Regular cardiac myocyte (primary cell): ENCODE measurements at places on chromosomes 7 and 10. TPM values are rescaled to one million over a fixed set of nuclear protein-coding genes. Genes with fewer than 3 reads are reported as not detected.

CCDC3 gene
- 4.5 and 6.5 TPM in 2 replicates for total RNA-seq

ACTR1A gene
- total RNA-seq: 97.5 and 127 TPM in 2 replicates

FAM204A gene
- total RNA-seq: 55.0 and 58.1 TPM in 2 replicates

SPDYE5 gene
- under 0.01 TPM in 1 of 2 replicates, not detected in the other for total RNA-seq

MMD2 gene
- total RNA-seq: not detected in 2 replicates

CTTNBP2 gene
- 0.28 and 0.58 TPM in 2 replicates for total RNA-seq

CRTAC1 gene
- under 0.01 and 0.28 TPM in 2 replicates for total RNA-seq

MYPN gene
- total RNA-seq: 1.1 and 5.0 TPM in 2 replicates

GIMAP5 gene
- total RNA-seq: 0.28 and 0.38 TPM in 2 replicates

VSIR gene
- 17.1 and 26.5 TPM in 2 replicates for total RNA-seq

ADAM12 gene
- total RNA-seq: 21.3 and 92.2 TPM in 2 replicates

ANXA8L1 gene
- not detected in 2 replicates for total RNA-seq

FAM13C gene
- total RNA-seq: 1.3 and 3.9 TPM in 2 replicates

NPTX2 gene
- total RNA-seq: 2.9 and 5.4 TPM in 2 replicates

PDLIM1 gene
- 18.0 and 26.3 TPM in 2 replicates for total RNA-seq

MEPCE gene
- total RNA-seq: 16.3 and 26.6 TPM in 2 replicates

CPA1 gene
- total RNA-seq: not detected in 2 replicates

PLEKHS1 gene
- not detected in 2 replicates for total RNA-seq

C10orf143 gene
- total RNA-seq: 0.56 and 1.2 TPM in 2 replicates

OR2A42 gene
- under 0.01 TPM in 1 of 2 replicates, not detected in the other for total RNA-seq

SPDYE8 gene
- not detected in 2 replicates for total RNA-seq

OR2A5 gene
- not detected in 2 replicates for total RNA-seq
